ENCODE measurements at places on chromosomes 2 and 18. TPM values are rescaled to one million over a fixed set of nuclear protein-coding genes. Genes with fewer than 3 reads are reported as not detected.

SLC39A6 gene
- polyA plus RNA-seq, result 4.0 TPM

RSAD2 gene
- 1.4 TPM for polyA plus RNA-seq

DTNA gene
- 16.8 TPM for polyA plus RNA-seq

SPC25 gene
- 2.6 TPM for polyA plus RNA-seq

KLHL29 gene
- polyA plus RNA-seq, result 3.0 TPM

ARHGEF33 gene
- polyA plus RNA-seq, result 0.25 TPM

STARD6 gene
- not detected for polyA plus RNA-seq

IL18R1 gene
- polyA plus RNA-seq, result 2.7 TPM

TCF23 gene
- polyA plus RNA-seq, result 0.03 TPM

DNA sequence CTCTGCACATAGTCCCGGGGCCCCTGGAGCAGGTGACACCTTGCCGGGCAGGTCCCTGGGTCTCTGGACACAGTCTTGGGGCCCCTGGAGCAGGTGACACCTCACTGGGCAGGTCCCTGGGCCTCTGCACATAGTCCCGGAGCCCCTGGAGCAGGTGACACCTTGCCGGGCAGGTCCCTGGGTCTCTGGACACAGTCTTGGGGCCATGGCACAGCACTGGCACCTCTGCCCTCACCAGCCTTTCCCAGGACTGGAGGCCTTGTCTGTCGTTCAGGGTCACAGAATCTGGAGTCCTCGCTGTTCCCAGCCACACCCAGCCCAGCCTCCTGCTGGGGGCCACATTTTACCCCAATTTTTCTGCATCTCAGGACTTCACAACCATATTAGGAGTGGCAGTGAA lies 2.2 kb downstream of the TPO start:
- no peak overlapping the region for H3K4me3 ChIP-seq
- no peak for DNase-seq
- H3K36me3 ChIP-seq, result no peaks in the 10 kb centered on the region
- no peaks in the 10 kb centered on the region for H3K27me3 ChIP-seq
- no peaks in the 10 kb centered on the region for H3K4me1 ChIP-seq

DNA sequence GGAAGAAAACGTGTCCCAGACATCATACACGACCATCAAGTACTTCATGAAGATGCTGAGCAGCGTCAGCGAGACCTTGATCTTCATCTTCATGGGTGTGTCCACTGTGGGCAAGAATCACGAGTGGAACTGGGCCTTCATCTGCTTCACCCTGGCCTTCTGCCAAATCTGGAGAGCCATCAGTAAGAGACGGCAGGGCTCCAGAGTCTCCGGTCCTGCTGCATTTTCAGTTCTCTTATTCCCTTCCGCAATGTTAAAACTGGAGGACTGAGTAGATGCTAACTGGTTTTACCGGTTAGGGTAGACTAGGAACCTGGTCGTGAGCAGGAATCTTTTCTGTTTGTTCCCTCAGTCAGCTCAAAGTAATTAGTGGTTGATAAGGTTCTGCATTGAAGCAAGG lies 32.3 kb downstream of the SLC9A4 start:
- H3K27me3 ChIP-seq, result no peaks in the 10 kb centered on the region
- H3K27ac ChIP-seq, result no peak overlapping the region
- peak; percentile 74 for DNase-seq
- peaks cover 25% of the 10 kb centered on the region for H3K4me1 ChIP-seq
- H3K36me3 ChIP-seq, result peaks cover 3% of the 10 kb centered on the region

GRCh38 chr2:41941831-41942230 lies 106.0 kb upstream of the PKDCC start:
- no peaks in the 10 kb centered on the region for H3K27me3 ChIP-seq
- no peak overlapping the region for H3K4me3 ChIP-seq
- H3K36me3 ChIP-seq, result no peaks in the 10 kb centered on the region
- DNase-seq, result no peak
- peaks cover 13% of the 10 kb centered on the region for H3K4me1 ChIP-seq
- no peak overlapping the region for H3K27ac ChIP-seq

DNA sequence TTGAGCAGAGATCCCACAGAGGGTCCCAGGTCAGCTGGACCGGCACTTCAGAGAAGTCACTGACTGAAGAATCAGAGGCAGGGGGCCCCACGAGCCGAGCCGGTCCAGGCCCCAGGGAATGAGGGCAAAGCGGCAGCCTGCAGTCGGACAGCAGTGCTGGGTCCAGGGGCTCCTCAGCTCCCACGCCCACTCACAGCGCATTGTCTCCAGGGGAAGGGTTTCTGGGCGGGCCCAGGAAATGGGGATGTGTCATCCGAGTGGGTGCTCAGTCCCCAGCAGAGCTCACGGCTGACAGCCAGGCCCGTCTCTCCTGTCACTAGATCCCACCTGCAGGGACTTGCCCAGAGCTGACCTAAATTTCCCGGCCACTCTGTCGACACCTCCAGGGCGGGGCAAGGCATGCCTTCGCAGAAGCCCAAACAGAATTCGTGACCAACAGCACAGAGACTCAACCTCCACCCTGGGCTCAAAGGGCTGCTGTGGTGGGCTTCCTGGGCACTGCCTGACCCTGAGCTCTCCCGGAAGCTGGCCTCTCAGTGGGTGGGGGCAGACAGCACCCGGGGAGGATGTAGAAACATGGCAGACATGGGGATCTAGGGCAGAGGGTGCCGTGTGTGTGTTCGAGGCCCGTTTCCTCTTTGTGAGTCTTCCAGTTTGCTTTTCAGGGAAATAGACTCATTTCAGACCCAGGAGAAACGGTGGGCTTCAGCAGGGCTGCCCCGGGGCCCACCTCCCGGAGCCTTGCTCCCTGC lies 42.1 kb upstream of the TAF1B start:
- no peak overlapping the region for H3K4me3 ChIP-seq
- peaks cover 14% of the 10 kb centered on the region for H3K4me1 ChIP-seq
- DNase-seq, result peak; percentile 55
- no peaks in the 10 kb centered on the region for H3K36me3 ChIP-seq
- peak overlapping the region; percentile 65 for H3K27ac ChIP-seq

- no peak for DNase-seq
- no peak overlapping the region for H3K27ac ChIP-seq
- no peaks in the 10 kb centered on the region for H3K4me1 ChIP-seq
- no peak overlapping the region for H3K4me3 ChIP-seq
These were observed 57.6 kb upstream of the ZNF532 start for GRCh38 chr18:58806826-58807714.

DNA sequence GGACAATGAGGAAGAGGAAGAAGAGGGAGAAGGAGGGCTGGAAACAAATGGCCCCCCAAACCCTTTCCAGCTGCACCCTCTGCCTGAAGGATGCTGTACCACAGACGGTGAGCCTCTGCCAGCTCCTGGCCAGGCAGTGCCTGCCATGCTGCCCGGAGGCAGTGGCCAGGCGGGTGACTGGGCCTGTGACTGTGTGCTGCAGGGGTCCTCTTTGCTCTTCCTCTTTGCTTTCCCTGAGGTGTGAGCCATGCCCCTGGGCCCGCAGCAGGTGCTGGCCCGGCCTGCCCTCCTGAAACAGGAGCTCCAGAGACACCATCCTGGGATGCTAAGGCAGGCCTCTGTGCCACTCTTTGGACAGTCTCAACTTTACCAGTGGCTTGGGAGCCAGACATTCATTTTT lies 28.6 kb downstream of the GREB1 start:
- H3K27me3 ChIP-seq, result no peaks in the 10 kb centered on the region
- DNase-seq, result no peak
- H3K4me1 ChIP-seq, result no peaks in the 10 kb centered on the region

DNA sequence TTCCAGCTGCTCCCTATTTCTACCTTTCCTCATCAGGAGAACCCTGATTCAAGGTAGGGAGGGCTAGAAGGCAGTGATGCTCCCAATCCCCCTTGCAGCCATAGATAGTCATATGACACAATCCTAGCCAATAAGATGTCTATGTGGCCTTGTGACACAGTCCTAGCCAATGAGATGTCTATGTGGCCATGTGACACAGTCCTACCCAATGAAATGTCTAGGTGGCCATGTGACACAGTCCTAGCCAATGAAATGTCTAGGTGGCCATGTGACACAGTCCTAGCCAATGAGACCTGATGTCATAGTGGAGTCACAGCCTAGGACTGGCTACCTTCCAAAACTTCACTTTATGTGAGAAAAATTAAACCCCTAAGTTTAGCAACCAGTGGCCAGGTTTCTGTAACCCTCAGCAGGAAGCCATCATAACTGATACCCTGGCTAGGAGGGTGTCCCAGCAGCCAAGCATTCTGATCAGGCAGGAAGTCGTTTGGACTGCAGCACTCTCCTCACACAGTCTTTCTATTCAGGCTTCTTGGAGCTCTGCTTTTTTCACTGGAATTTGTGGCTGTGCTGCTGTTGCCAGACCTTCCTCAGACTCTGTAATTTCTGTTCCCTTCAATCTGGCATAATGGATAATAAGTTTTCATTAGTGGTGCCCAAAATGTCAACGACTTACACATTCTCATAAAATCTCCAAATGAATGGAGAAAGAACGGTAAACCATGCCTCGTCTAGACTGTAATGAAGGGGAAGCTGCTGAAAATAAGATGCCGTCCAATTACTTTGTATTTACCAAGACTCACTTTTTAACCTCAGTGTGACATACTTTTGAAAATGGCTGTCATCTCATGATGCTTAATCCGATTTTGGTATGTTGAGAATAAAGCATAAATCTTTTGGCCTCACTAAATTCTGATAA lies 165.0 kb upstream of the NCKAP5 start:
- H3K4me3 ChIP-seq, result no peak overlapping the region
- no peaks in the 10 kb centered on the region for H3K36me3 ChIP-seq

DNA sequence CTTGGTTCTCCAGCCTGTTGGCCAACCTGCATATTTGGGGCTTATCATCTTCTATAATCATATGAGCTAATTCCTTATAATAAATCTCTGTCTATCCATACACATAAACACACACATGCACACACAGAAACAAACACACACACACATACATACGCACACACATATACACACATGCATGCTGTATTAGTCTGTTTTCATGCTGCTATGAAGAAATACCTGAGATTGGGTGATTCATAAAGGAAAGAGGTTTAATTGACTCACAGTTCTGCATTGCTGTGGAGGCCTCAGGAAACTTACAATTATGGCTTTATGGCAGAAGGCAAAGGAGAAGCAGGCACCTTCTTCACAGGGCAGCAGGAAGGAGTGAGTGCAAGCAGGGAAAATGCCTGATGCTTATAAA lies 707.4 kb upstream of the CDH2 start:
- no peaks in the 10 kb centered on the region for H3K4me1 ChIP-seq
- H3K4me3 ChIP-seq, result no peak overlapping the region
- no peak for DNase-seq
- H3K27me3 ChIP-seq, result no peaks in the 10 kb centered on the region
- no peaks in the 10 kb centered on the region for H3K36me3 ChIP-seq
- no peak overlapping the region for H3K27ac ChIP-seq

DNA sequence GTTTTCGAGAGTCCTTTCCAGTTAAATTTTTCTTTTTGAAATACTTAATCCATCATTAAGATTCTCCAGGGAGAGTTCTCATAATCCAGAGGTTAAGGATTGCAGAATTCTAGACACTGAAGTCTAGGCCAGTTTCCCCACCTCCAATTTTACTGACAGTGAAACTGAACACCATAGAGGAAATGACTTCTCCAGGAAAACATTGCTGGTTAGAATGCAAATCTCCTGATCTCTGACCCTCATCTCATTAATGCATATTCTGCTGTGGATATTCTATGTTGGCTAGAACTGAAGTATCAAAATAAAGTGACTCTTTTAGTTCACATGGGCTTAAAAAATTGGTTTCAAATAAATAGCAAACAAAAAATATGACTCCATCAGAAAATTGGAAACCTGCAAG lies 105.8 kb upstream of the UGP2 start:
- no peak overlapping the region for H3K27ac ChIP-seq
- peaks cover 37% of the 10 kb centered on the region for H3K4me1 ChIP-seq
- no peaks in the 10 kb centered on the region for H3K27me3 ChIP-seq

GRCh38 chr2:28102455-28102874 lies 211.9 kb downstream of the BABAM2 start:
- DNase-seq, result peak; percentile 51
- no peaks in the 10 kb centered on the region for H3K27me3 ChIP-seq
- H3K4me1 ChIP-seq, result peaks cover 10% of the 10 kb centered on the region
- H3K27ac ChIP-seq, result peak overlapping the region; percentile 36
- H3K36me3 ChIP-seq, result no peaks in the 10 kb centered on the region

- DNase-seq, result no peak
- no peaks in the 10 kb centered on the region for H3K27me3 ChIP-seq
- H3K27ac ChIP-seq, result no peak overlapping the region
These were observed 455.0 kb upstream of the ST6GAL2 start for GRCh38 chr2:107340955-107341354.

DNA sequence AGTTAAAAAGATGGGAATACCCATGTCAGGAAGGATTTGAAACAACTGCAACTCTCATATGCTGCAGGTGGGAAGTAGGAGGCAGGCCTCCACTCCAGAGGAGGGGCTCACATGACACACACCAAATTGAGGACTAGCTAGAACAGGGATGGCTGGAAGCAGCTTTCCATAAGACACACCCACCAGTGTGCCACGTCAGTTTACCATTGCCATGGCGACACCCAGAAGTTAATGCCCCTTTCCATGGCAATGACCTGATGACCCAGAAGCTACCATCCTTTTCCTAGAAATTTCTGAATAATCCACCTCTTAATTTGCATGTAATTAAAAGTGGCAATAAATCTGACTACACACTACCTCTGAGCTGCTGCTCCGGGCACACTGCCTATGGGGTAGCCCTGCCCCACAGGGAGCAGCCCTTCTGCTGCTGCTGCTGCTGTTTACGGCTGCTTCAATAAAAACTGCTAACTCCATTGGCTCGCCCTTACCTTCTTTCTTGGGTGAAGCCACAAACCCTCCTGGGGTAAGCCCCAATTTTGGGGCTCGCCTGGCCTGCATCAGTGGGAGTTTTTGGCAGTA lies 89.4 kb downstream of the RRM2 start:
- H3K4me3 ChIP-seq, result no peak overlapping the region
- H3K36me3 ChIP-seq, result no peaks in the 10 kb centered on the region
- no peaks in the 10 kb centered on the region for H3K27me3 ChIP-seq
- H3K27ac ChIP-seq, result no peak overlapping the region
- no peak for DNase-seq

DNA sequence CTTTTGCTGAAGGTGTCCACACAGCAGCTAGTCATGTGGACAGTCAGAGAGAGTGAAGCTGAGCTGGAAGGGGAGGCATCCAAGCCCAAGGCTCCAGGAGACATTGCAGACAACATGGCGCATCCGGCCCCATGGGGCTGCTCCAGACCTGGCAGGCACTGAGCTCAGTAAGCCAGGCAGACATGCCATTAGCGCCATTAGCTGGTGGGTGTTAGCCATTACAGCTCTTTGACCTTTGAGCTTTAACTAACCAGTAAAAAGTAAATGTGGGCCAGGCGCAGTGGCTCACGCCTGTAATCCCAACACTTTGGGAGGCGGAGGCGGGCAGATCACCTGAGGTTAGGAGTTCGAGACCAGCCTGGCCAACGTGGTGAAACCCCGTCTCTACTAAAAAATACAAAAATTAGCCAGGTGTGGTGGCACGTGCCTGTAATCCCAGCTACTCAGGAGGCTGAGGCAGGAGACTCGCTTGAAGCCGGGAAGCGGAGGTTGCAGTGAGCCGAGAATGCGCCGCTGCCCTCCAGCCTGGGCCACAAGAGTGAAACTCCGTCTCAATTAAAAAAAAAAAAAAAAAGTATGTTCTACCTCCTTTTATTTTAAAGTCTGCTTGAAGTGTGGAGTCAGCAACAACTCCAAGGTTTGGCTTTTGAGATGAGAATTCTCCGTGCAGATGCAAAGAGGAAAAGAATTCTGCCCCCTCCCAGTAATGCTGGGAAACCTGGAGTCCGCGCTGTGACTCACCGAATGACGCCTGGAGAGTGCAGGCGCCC lies 69.4 kb downstream of the TWSG1 start:
- peaks cover 14% of the 10 kb centered on the region for H3K36me3 ChIP-seq
- DNase-seq, result no peak
- H3K4me1 ChIP-seq, result peaks cover 10% of the 10 kb centered on the region
